ENCODE measurements at places on chromosomes 3 and 15. TPM values are rescaled to one million over a fixed set of nuclear protein-coding genes. Genes with fewer than 3 reads are reported as not detected.

Gene CCDC39
- total RNA-seq: not detected

Gene CSPG5
- total RNA-seq: 1.5 TPM

Gene RETNLB
- not detected for total RNA-seq

Gene COL6A5
- not detected for total RNA-seq

Gene OR5K1
- not detected for total RNA-seq

Gene LRRC15
- 0.18 TPM for total RNA-seq

Gene CCR2
- not detected for total RNA-seq

Gene SLC12A1
- 0.26 TPM for total RNA-seq

Gene ATP8B4
- total RNA-seq: not detected

Gene LRRIQ4
- 0.15 TPM for total RNA-seq

Gene MB21D2
- 36.9 TPM for total RNA-seq

DNA sequence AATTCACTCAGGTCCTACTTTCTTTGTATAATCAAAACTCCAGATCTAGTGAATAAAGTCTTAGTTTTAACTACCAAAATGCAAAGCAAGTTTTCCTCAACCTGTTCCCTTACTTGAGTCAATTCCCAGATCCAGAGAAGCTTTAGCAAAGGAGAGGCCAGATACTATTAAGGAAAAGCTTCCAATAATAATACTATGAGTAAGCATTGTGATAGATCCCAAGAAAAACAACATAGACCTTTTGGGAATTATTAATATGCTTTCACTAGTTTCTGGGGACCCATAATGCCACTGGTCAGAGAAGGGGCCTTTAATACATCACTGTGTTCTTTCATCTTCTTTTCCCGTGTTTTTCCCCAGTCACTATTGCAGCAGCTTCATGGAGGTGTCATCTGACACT is 339.9 kb upstream of the CDIN1 start:
- no peak for DNase-seq

DNA sequence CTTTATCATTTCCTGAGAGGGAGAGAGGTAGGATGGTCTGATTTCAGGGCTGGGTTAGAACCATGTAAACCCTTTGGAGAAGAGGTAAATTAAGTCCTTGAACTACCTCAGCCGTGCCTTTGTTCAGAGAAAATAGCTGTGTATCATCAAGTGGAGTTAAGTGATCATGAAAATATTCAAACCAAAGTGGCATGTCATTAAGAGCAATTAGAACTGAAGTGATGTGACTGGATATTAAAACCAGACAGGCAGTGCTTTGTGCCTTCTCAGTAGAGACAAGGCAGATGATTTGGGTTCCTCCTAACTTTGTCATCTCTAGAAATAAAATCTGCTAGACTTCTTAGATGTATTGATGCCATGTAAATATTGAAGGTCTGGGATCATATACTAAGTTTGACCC is 171.5 kb downstream of the IL5RA start:
- no peak for DNase-seq

- DNase-seq: no peak
Observed at GRCh38 chr3:9036404-9037131, 73.3 kb upstream of the RAD18 start.

DNA sequence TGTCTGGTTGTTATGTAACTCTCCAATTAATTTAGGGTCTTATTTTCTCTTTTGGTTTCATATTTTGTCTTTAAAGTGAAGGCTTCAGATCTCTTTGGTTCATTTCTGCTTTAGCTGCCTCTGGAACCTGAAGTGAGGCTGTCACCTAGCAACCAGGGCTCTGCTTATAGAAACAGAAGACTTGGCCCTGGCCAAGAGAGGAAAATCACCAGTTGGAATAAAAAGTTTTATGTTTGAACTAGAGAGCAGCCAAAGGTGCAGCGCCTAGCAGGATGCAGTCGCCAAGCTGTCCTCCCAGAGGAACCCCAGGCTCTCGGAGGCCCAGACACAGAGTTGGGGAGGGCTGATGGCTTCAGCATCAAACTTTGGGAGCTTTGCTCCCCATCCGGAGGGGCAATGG is 41.1 kb downstream of the LYZL4 start:
- DNase-seq: peak; percentile 22

GRCh38 chr3:1272546-1273265 is 179.9 kb downstream of the CNTN6 start:
- no peak for DNase-seq

- DNase-seq: no peak
Observed at GRCh38 chr3:65888196-65888595, 150.5 kb downstream of the MAGI1 start.

DNA sequence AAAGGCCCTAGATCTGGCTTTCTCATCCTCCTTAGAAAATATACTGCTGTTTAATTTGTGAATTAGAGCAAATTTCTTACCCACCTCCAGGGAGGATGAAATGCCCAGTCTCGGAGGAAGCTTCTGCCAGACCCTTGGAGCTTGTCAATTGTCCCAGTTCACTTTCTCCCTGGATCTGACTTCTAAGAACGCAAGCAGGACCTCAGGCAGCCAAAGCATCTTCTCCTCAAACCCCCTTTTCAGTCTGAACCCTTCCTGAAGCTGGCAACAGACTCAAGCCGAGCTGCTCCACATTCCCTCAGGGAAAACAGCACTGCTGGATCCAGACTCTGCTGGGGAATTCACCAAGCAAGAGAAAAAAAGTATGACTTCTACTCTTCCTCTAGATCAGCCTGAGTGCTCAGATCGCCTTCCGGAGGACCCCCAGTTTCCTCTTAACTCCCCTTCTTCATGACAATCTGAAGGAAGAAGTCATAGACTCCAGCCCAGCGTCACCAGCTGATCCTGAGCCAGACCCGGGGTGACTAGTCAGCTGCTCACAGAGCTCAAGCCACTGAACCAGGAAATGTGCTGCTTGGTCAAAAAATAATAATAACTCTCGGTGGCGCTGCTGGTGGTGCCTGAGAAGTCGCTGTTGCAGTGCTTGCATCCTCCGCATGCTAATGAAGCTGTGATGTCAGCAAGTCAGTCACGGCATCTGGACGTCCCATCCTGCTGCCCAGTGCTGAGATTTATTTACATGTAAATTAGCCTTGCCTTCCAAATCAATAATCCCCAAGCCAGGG is at the start of gene PRICKLE2:
Gene PRICKLE2 (minus strand): TSS at position 641 of the 785 bp plus-strand sequence. CDS start 26,539 bp downstream, outside the sequence.
- DNase-seq: peak; percentile 41

GRCh38 chr3:162699291-162699690 is 1202.7 kb downstream of the OTOL1 start:
- no peak for DNase-seq

DNA sequence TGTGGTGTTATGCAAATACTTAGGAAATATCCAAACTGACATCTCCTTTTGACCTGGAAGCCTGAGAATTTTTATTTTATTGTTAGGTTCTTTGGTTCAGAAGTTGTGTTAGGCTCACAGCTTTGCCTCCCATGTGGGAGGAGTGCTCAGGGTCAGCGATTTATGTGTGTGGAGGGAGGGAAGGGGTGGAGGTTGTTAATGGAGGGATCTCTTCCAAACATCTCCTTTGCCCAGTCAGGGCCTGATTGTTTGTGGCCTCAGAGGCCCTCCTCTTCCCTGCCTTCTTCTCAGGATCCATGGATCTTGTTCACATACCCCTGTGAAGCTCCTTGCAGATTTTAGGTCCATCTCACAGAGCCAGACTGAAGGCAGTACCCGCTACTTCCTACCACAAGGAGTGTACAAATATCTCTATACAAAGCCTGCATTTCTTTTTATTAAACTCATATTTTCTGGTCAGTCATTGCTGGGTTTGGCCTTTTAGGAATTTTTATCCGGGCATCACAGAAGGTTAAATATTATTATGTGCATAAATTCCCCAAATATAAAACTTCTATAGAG is 40.3 kb downstream of the BBX start:
- no peak for DNase-seq

DNA sequence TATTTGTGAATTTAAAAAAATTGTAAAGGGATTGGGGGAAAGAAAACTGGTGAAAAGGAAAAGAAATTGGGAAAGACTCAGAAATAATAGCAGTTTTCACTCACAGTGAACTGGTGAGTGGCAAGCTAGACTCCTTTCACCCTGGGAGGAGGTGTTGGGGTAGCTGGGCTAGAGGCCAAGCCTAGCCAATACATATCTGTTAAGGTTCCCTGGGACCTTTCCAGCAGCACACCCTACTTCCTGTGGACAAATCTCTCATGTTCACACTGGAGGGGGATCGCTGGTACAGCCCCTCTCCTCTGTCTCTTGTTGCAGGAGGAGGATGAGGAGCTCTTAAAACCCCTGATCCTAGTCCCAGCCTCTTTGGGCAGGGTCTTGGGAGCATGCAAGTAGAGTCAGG is 3.7 kb upstream of the RPP25 start:
- DNase-seq: no peak

DNA sequence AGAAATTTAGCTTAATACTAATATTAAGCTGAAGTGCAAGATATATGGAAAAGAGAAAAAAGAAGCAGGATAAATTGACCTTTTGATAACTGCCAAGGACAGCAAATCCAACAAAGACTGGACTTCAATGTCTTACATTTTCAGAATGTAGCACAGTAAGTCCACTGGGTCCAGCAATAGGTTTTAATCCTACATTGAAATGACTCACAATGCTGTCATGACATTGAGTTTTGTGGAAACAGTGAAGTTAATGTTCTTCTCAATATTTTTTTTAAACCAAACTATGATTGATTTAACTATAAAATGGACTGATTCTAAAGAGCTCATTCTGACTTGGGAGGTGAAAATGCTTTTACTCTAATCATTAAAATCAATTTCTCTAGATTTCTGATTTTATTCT is 166.6 kb upstream of the ZNF717 start:
- no peak for DNase-seq

- DNase-seq: peak; percentile 51
Observed at GRCh38 chr3:192566706-192567290, 160.5 kb downstream of the FGF12 start.

DNA sequence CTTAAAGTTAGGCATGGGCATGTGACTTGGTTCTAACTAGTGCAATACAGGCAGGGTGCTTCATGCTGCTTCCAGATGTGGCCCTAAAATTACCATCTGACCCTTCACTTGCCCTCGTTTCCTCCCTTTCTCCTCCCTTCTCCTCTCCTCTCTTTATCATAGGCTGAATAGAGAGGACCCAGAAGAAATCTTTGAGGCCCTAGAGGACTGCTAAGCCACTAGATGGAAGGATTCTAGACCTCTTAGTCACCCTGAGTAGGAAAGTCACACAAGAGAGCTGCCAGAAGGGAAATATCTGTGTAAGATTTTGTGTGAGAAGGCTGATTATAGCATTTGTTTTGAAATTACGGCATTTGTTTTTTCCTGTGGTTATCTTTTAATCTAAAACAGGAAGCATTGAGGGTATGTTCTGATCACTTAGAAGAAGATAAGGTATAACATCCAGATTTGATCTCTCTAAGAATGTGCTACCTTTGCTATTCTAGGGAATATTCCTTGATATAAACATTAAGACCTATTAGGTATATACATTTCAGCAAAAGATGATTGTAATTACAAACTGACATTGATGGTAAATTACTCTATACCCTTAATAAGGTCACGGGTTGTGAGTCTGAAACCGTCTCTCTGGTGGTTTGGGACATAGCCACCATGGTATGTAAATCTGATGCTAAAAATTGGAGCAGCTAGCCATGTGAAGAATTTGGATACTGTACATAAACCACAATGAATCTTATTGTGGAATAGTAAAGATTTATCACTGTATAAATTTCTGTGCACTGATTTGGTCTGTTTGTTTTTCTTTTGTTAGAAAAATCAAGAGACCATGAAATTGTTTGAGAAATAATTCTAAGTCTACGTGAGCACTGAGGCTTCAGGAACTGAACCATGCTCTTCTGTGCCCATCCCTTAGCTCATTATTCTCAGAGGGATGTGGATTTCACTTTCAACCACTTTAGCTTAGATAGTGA is 84.1 kb downstream of the TP63 start:
- no peak for DNase-seq

Measured in H7 (cell line).